ENCODE measurements at places on chromosomes 5 and 9.
A peak's percentile ranks its signal among the peaks of the same experiment; 100 is the strongest.

DNA sequence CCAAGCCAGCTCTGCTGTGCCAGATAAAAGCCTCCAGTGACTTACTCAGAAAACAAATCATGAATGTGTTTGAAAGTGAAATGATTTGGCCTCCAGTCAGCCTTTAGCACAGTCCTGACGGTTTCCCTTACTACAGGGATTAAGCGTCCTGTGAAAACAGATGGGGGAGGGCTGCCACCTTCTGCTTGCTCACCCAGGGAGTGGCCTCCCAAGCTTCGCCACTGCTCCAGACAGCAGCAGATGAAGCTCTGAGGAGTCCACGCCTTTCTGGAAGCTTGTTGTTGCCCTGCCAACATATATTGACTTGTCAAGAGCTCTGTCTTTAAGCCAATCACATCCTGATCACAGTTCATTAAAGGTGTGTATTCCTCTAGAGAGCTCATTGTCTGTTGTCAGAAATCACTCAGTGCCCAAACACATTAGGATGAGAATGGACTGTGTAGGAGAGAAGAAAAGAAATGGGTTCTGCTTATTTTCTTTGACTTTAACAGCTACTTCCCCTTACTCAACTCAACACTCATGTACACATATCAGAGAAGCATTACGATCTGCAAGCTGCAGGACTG, 4.9 kb upstream of the FYB1 start:
- DNase-seq = peak; percentile 70

DNA sequence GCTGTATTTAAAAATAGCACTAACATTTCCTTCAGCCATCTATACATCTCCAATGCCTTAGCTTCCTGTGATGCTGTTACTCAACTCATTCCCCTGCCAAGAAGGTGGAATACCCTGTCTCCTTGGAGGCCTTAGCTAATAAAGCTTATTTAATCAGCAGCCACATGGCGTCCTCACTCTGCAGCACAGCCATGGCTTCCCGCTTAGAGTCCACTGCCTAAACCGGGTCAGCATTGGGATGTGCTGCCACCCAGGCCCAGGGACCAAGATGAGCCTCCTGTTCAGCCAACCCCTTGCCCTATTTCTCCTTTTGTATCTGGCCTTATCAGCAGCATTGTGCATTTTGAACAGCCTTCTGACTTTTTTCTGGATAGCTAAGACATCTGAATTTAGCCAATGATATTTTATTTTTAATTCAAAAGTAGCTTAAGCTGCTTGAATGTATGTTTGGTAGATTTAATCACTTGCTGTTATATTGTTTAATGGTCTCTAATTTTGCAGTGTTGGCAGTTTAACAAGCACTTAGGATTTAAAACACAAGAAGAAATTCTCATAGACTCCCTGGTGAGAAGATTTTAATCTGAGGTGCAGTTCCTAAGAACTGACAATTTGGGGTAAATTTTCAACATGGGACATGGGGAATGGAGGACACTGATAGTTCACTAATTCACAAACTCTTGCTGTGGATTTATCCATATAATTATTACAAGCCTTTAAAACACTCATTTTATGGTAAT, 113.0 kb downstream of the RPS23 start:
- no peak for DNase-seq

- DNase-seq = no peak
These were observed 279.2 kb upstream of the NREP start for GRCh38 chr5:112036206-112036605.

DNA sequence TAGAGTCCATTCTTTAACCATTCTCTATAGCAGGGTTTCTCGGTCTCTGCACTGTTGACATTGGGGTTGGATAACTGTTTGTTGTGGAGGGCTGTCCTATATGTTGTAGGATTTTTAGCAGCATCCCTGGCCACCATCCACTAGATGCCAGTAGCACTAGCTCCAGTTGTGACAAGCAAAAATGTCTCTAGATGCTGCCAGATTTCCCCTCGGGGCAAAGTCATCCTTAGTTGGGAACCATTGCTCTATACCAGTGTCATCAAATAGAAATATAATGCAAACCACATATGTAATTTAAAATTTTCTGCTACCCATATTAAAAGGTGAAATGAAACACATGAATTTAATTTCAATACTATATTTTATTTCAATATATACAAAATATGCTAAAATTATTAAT, 2.9 kb downstream of the TTC23L start:
- no peak for DNase-seq

GRCh38 chr5:39533749-39534148, 109.0 kb upstream of the DAB2 start:
- DNase-seq = no peak

DNA sequence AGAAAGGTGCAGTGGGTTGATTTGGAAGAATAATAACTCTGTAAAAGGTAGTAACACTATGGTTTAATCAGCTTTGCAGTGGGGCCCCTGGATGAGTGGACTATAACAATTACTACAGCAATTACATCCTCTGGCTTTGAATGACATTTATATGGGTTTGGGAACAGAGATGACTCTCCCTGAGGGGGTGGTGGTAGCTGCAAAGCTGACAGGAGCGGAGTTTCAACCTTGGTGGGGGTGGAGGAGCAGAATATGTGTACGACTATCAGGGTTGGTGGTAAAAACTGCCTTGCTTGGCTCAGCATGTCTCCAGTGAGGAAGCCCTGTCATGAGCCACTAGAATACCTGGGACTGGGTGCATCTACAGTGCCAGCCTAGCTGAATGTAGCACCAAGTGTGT, 28.3 kb upstream of the NR3C1 start:
- no peak for DNase-seq

GRCh38 chr5:109620651-109621050, 69.1 kb upstream of the MAN2A1 start:
- no peak for DNase-seq
